ENCODE measurements at places on chromosomes 2 and 18.
A peak's percentile ranks its signal among the peaks of the same experiment; 100 is the strongest.

GRCh38 chr18:62282188-62282629 lies 42.9 kb upstream of the TNFRSF11A start:
- DNase-seq: no peak

DNA sequence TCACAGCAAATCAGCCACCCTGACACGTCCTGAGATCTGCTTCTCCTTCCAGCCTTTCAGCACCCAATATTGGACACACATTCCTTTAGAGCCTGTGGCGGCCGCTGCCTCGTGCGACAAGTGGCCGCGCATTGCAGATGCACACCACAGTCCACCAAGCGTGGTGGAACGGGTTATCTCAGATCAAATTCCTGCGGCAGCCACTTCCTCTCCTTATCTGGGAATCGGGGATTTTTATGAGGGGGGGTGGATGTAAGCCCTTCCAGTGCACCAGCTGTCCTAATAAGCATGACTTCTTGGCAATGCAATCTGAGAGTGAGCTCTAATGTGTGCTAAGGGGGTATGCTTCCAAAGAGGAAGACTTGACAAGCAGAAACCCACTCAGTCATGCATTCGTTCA lies 18.3 kb upstream of the BMP10 start:
- DNase-seq: no peak

DNA sequence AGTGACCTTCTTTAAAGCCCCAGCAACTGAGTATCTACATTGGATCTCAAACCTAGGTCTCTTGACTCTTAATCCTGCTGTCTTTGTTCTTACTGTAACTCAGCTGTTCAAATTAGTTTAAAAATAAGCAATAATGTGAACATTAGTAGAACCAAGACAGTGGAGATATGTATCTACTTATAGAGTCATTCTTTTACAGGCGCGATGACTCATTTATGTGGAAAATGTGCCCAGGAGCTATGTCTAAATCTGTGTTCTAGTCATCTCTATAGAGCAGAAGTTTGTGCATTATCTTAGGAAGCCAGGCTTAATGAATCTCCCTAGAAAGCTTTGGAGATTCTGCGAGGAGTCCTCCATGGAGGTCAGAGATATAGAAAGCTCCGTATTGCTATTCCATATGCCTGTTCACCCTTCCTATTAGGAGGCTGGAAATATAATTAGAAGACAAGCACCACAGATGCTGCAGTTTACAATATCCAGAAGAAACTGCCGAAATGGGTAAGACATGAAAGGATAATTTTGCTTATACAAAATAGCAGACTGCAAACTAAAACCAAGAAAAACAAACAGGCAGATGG lies 211.6 kb downstream of the TRIB2 start:
- no peak for DNase-seq

- DNase-seq: no peak
Observed at GRCh38 chr18:58606236-58606635, 22.7 kb downstream of the ALPK2 start.

DNA sequence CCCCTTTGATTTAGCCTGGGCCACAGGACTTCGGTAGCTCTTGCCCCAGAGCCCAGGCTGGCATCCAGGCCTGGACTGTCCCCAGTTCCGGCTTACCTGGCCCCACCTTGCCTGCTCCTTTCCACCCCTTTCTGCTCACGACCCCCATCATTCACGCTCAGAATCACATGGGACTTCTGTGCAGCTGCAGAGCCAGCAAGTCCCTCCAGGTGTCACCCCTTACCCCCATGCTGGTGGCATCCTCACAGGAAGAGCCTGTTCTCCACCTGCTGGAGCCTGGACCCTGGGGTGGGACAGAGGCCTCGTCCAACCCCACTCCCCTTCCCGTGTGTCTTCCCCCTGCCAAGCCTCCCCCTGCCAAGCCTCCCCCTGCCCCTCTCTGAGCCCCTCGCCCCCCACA lies 7.9 kb upstream of the KCNIP3 start:
- DNase-seq: peak; percentile 25

GRCh38 chr2:221629468-221629867 lies 57.4 kb upstream of the EPHA4 start:
- DNase-seq: no peak

DNA sequence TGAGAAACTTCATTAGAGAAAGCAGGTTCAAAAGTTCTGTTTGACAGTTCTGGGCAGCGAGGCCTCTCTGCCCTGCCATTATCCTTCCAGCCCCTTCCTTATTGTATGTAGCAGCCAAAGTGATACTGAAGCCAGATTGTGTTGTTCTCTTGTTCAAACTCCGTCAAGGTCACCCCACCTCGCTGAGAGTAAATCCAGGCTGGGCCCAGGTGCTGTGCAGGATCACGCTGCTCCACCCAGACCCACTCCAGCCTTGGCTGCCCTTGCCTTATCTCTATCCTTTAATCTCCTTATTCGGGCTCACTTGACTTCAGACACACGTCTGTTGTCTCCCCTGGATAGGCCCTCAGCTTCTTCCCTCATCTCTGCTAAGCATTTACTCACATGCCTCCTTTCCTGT lies 196.1 kb downstream of the CPS1 start:
- no peak for DNase-seq

- no peak for DNase-seq
Observed at GRCh38 chr2:10348891-10349290, 46.2 kb downstream of the HPCAL1 start.

DNA sequence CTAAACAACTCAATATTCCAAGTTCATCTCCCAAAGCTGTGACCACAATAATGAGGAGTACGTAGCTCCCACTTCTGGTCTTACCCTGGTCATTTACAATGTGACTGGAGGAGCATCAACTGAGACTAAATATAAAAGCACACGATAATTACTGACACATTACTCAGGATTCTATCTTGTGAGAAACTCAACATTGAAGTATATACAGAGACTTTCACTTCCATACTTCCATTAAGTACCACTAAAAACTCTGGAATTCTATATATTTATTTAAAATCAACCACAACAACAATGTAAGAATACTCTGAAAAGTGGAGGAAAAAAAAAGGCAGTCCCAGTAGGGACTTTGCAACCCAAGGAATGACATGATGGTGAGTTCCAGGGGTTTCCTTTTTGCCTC lies 61.4 kb downstream of the XDH start:
- DNase-seq: no peak

- DNase-seq: no peak
Observed at GRCh38 chr2:137435162-137435561, 529.1 kb upstream of the HNMT start.

GRCh38 chr18:11785444-11786055 lies 65.7 kb upstream of the CHMP1B start:
- peak; percentile 43 for DNase-seq

GRCh38 chr2:42999856-43000241 lies 207.5 kb upstream of the HAAO start:
- no peak for DNase-seq

DNA sequence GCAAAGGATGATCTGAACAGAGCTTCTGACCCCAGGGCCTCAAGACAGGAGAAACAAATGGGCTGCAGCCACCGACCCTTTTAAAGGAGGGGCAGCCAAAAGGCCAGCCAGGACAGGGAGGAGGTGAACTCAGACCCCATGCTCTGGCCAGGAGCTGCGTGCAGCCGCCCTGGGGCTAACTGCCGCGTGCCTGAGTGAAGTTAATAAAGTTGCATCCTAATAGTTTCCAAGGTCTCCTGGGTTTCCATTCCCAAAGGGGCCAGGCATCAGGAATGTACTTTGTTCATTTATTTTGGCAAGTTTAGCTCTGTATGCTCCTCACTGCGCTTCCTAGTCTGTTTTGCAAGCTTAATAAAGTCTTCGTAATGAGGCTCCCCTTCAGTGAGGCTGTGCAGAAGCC lies 60.7 kb downstream of the EN1 start:
- DNase-seq: no peak

DNA sequence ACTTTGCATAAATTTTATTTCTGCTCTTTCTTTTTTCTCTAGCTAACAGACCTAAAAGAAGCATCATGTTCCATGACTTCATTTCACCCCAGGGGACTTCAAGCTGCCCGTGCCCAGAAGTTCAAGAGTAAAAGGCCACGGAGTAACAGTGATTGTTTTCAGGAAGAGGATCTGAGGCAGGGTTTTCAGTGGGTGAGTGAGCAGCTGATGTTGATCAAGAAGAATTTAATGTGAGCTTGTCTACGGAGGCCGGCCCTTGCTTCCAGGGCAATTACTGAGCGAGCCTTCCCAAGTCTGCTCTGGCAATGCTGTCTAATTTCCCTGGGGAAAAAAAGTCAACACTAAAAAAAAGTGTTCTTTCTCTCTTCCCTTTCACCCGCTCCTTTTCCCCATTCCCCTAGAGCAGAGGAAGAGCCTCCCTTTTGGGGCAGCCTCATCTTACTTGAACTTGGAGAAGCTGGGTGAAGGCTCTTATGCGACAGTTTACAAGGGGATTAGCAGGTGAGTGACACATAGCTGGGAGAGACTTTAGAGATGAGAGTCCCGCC lies 1.2 kb downstream of the CDK15 start:
- DNase-seq: no peak

GRCh38 chr2:8230466-8230865 lies 451.4 kb upstream of the ID2 start:
- DNase-seq: no peak

DNA sequence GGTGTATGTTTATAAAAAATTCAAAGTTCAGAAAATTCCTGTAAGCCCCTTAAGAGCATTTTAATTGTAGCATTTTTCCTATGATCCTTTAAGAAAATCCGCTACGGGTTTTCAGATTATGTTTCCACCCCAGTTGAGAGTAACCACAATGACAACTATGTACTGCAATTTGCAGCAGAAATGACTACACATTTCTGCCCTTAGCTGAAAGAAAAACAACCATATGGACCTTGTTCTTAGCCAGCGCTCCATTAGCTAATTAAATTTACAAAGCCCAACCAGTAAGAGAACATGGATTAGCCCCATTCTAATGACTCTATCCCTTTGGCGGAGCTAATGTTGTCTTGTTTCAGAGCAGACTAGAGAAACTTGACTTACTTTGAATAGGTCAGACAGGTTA lies 247.6 kb downstream of the SLC8A1 start:
- DNase-seq: no peak

- no peak for DNase-seq
Observed at GRCh38 chr18:51639541-51639940, 442.1 kb upstream of the MEX3C start.

GRCh38 chr2:24659862-24660261 lies 133.3 kb downstream of the PTRHD1 start:
- no peak for DNase-seq

DNA sequence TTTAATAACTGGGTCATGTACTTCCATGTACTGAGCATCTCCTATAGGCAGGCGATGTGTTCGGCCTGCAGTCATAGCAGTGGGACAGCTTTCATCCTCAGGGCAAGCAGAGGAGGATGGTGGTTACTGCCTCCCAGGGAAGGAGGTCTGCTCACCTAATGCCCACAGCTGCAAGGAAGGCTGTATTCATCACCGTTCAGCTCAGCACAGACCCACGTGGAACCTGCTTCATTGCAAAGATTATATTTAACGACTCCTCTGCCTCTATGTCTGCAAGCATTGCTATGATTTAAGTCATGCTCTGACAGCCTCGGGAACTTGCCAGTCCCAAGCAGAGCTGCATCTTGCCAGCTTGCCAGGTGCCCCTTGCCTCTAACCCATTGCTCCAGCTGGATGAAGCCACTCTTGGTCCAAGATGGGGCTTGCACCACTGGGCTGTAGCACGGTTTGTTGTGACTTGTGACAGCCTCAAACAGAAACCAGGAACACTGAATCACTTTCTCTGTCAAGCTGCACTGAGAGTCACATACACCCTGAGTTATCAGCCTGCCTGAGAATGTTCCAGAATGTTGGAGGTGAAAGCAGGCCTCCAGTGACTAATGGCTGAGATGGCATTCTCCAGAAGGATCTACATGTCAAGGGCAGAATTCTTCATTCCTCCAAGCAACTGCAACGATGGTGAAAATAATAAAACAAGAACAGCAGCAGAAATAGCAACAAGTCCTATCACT lies 651.1 kb upstream of the ID2 start:
- DNase-seq: no peak

GRCh38 chr2:98134172-98135005 lies 47.4 kb downstream of the VWA3B start:
- DNase-seq: no peak

DNA sequence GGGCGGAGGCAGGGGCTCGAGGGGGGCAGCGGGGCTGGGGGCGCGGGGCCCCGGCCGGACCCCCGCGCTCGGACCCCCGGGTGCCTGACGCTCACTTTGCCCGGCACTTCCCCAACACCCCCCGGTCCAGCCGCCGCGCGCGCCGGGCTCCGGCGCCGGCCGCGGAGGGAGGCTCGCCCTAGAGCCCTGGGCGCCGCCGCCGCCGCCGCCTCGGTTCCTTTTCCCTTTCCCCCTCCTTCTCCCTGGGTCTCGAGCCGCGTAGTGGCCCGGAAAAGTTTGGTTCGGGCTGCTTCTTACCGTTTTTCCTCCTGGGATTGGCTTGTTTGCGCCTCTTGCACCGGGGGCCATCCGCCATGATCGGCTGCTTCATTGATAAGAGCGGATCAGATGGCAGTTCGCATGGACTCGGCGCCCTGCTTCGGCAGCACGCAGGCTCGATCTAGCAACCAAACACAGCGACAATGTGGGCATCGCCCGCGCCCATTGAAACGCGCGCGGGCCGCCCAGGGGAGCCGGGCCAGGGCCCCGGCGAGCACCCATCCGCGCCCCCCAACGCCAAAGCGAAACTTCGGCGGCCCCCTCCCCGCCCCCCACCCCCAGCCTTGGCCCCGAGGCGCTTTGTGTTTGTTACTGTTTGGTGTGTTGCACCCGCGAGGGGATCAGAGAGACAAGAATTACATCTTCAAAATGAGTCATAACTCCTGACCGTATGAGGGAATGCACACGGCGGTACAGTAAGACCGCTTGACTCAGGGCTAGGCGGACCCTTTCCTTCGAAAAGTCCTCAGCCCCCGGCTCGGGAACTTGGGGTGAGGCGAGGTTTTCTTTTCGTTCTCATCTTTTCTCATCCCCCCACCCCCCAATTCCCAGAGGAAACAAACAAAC lies 2.7 kb downstream of the ZEB2 start:
- DNase-seq: no peak

DNA sequence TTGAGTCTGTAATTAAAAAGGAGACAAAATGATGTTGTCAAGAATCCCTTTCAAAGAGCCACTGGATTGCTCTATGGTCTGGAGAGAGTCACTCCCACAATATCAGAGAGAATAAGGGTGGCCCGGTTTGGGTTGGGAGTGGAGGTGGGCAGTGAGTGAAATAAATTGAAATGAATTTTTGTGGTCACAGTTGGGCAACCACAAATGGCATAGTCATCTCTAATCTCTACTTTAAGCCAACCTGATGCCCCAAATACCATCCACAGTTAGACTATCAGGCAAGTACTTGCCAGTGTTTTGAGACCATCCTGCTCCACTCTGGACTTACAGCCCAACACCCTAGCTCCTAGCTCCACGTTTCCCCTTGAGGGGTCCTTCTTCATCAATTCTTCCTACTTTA lies 559.7 kb downstream of the BCL11A start:
- no peak for DNase-seq

Data from WTC11 (cell line).